Fibroblast of skin of scalp (primary cell): ENCODE measurements at places on chromosomes 5 and 9.
A peak's percentile ranks its signal among the peaks of the same experiment; 100 is the strongest.

DNA sequence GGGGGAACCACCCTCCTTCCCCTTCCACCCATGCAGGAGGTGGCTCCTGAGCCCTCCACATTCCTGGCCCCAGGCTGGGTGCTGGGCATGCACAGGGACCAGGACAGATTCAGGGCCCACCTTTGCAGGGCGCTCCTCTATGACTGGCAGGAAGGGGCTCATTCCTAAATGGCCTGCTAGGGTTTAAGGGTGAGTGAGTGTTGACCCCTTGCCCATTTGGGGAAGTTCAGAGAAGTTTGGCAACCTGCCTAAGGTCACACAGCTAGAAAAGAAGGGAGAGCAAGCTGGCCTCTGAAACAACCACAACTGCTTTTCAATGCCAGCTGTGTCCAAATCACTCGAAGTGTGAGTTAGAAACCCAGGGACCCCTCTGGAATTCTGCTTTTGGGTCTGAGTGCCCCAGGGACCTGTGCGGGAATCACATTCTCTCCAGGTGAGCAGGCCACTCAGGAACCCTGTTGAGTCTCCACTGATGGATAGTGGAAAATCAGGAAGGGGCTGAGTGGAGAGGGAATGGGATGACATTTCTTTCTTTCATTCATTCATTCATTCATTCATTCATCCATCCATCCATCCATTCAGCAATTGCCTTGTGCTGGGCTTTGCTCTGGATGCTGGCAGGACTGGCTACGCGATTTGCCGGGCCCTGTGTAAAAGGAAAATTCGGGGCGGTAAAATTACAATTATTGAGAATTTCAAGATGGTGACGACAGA lies 191.9 kb downstream of the C9orf50 start:
- DNase-seq = no peak

- no peak for DNase-seq
Observed at GRCh38 chr5:1100664-1101574, 10.9 kb downstream of the SLC12A7 start.

DNA sequence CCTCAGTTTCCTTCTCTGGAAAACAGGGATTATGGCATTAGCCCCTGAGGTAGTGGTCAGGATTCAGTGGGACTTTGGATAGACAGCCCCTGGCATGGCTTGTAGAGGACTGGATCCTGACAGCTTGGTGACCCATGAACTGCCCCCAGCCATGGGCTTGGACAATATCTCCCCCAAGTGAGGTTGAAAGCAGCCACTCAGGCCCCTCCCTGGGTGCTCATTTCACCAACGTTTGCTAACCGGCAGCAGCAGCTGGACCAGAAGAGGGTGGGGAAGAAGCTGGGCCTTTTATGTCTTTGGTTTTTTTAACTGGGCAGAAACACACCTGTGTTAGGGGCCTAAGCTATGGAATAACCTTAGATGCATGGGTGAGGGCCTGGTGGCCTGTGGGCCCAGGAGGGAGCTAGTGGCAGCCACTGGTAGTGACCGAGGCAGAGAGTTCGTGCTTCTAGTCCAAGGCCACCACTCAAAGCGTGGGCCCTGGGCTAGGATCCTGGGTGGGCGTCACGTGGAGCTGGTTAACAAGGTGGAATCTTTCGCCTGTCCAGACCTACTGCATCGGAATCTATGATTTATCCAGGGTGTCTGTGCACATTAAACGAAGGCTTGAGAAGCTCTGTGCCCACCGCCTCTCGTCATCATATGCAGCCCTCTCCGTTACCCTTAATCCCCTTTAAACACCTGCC lies 1.9 kb downstream of the SLC2A8 start:
- no peak for DNase-seq

DNA sequence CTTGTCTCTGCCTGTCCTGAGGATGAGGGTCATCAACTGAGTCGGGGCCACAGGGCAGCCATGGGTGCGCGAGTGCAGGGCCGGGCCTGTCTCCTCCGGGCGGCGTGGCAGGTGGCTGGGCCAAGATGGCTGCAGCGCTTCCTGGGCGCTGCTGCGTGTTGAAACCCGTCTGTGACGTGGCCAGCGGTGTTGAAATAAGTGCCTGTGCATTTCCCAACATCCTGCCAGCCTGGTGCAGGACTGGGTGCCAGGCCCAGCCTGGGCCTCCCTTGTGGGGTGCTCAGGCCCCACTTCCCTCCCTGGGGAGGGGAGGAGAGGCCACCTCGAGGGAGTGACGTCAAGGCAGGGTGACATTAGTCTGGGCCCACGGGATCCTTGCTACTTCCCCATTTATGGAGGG lies 45.5 kb downstream of the RXRA start:
- no peak for DNase-seq

GRCh38 chr5:124951661-124952060 lies 205.2 kb upstream of the ZNF608 start:
- DNase-seq = no peak

DNA sequence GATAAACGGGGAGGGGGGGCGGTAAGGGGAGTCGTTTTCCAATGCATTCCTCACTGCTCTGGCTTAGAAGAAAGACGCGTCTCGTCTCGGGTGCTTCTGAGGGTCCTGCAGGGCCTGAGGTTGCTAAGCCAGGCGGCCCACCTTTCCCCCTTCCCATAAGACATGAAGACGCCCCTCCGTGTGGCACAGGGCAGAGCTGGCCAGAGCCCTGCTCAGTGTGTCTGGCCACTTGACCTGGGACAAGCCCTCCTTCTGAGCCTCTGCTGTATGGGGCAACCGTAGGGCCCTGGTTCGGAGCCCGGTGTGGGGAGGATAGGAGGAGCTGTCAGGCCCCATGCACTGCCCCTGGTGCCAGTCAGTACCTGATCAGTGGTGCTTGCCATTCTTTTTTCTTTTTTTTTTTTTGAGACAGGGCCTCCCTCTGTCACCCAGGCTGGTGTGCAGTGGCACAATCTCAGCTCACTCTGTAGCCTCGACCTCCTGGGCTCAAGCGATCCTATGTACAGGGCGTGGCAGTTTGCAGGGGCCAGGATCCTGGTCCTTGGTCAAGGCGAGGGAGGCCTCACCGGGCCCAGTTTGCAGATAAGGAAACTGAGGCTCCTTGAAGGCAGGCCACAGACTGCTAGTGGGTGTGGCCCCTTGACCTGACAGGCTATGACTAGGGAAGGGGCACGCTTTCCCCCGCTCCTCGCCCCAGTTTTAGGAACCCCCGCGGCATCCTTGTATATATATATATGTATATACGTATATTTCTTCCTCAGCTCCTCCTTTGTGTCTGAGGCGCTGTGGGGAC lies 172.3 kb upstream of the IER5L start:
- DNase-seq = no peak

DNA sequence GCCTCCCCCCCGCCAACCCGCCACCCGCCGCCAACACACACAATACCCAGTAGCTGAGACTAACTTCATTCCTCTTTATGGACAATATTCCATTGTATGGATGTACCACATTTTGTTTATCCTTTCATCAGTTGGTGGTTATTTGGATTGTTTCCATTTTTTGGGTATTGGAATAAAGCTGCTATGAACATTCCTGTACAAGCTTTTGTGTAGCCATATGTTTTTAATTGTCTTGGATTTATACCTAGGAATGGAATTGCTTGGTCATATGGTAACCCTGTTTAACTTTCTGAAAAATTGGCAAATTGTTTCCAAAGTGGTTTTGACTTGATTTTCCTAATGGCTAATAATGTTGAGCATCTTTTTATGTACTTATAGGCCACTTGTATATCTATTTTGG lies 4.9 kb upstream of the UBTD2 start:
- peak; percentile 59 for DNase-seq

GRCh38 chr5:35741126-35741716 lies 115.5 kb upstream of the IL7R start:
- no peak for DNase-seq

- DNase-seq = peak; percentile 34
Observed at GRCh38 chr5:164237486-164237885, 732.1 kb downstream of the MAT2B start.

- no peak for DNase-seq
Observed at GRCh38 chr5:87184605-87185004, 83.1 kb upstream of the RASA1 start.

DNA sequence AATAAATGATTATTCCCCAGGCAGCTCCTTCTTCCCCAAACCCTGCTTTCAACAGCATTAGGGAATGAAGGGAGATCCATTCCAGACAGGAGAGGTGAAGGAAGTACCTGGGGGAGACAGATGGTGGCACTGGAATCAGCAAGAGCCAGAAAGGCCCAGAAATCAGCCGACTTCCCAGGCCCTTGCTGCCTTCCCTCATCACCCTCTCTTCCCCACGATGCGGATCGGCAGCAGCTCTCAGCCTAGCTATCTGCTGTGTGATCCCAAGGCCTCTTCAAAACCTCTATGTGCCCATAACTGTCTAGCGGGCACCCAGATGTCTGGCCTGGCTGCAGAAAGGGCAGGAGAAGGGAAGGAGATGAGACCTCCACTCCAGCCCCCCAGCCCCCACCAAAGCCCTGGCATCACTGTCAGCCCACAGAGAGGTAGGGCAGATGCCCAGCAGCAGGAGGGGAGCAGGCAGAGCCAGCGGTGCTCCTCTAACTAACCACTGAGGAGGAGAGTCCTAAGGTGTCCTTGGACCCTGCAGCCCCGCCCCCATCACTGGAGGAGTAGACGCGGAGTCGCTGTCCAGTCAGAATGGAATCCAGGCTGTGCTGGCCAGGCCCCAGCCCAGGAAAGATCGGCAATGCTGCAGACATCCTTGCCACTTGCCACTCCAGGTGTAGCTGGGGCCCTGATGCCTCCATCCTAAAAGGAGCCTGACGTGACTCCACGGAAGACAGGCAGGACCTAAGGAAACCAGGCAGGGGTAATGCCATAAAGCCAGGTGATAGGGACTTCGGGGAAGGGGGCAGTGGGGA lies 12.7 kb downstream of the CNTFR start:
- no peak for DNase-seq
